ENCODE measurements at places on chromosomes 1 and 21.

DNA sequence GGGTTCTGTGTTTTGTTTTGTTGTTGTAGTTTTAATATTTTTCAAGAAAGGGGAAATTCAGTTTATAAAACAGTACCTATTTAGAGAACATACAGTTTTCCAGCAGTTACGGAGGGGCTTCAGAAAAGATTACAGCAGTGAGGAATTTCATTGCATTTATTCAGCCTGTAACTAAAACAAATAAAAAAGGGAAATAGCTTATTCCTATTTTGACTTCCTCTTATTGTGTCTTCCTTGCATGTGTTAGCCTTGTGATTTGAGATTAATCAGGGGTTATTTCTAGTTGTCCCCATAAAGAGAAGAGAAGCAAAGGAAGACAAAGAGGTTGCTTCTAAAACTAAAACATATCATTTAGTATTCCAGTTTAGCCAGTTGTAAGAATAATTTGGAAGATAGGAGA is 35.0 kb downstream of the CTTNBP2NL start:
- DNase-seq, result no peak

DNA sequence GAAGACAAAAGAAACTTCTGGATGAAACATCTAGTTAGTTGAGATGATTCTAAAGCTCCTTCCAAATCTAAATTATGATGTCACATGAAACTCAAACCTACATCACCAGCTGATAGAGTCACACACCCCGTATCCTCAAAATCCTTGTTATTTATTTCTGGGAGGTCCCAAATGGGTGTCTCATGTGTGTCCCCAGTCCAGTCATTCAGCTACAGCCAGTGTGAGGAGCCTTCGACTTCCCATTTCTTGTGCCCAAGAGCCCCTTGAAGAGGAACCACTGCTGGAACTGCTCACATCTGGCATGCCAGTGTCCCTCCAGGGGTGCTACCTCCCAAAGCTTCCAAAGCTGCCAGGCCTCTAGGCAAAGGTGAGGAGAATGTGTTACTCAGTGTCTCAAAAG is 32.5 kb upstream of the KCNA3 start:
- DNase-seq, result no peak

- no peak for DNase-seq
Observed at GRCh38 chr1:30748699-30749401, 8.7 kb downstream of the LAPTM5 start.

- DNase-seq, result no peak
Observed at GRCh38 chr1:26031611-26032220, 10.1 kb downstream of the EXTL1 start.

GRCh38 chr1:229410692-229411433 is 23.0 kb downstream of the ACTA1 start:
- peak; percentile 34 for DNase-seq

GRCh38 chr1:12402159-12402673 is 172.4 kb downstream of the VPS13D start:
- DNase-seq, result no peak
